Stomach (tissue), 19 donors: ENCODE measurements at places on chromosomes 16 and 17. TPM values are rescaled to one million over a fixed set of nuclear protein-coding genes. Genes with fewer than 3 reads are reported as not detected.

Gene PRSS8
- total RNA-seq, result 22.9 TPM

Gene PYY
- total RNA-seq, result 71.3 TPM

DNA sequence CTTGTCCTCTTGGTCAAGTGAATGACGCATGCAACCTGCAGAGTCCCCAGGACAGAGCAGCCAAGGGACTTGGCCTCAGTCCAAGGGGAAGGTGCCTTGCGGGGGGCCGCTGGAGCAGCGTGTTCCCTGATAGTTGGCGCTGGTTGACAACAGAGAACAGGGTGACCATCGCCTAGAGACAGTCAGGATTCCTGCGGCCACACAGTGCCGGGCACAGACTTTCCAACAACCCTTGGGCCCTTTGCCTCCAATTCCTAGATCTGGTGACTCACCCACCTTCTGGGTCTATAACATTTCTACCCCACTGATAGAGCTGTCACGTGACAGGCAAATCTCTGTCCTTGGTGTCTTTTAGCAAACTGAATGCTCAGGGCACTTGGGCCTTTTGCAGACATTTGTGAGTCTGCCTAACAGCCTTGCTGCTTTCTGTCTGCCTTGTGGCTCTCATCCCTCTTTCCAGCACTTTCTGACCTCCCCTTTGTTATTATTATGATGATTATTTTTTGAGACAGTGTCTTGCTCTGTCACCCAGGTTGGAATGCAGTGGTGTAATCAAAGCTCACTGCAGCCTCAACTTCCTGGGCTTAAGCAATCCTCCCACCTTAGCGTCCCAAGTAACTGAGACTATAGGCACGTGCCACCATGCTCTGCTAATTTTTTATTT, 11.9 kb upstream of the TEDC2 start:
- H3K27me3 ChIP-seq, result no peaks in the 10 kb centered on the region
- H3K27ac ChIP-seq, result no peak overlapping the region
- no peaks in the 10 kb centered on the region for H3K4me1 ChIP-seq
- no peak overlapping the region for H3K4me3 ChIP-seq
- no peak for DNase-seq

DNA sequence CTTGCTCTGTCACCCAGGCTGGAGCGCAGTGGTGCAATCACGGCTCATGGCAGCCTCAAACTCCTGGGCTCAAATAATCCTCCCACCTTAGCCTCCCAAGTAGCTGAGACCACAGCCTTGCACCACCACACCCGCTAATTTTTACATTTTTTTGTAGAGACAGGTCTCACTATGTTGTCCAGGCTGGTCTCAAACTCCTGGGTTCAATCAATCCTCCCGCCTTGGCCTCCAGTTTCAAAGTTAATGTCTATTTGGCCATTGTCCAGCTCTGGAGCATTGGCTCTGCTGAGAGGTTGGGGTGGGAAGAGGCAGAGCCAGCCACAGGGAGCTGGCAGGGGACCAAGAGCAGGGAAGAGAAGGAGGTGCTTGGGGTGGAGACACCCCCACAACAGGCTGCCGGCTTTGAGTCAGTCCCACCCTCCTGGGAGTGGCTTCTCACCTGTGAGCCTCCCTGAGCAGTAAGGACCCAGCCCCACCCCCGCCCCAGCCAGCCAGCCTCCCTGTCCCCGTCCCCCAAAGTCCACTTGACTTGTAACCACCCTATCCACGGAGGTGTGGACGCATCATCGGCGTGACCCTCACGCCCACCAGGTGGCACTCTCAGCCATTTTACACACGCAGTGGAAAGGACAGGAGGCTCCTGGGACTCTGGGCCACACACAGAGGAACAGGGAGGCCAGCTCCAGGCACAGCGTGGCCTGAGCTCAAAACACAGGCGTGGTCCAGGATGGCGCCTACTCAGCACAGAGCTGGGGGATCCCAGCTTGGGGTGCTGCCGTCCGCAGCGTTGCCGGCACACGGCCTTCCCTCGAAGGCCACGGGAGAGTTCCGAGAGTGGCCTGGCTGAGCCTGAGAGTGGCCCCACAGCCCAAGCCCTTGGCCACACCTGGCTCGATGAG, 22.8 kb upstream of the PVALEF start:
- no peaks in the 10 kb centered on the region for H3K27me3 ChIP-seq
- H3K4me3 ChIP-seq, result no peak overlapping the region
- DNase-seq, result peak; percentile 94
- no peaks in the 10 kb centered on the region for H3K36me3 ChIP-seq
- no peak overlapping the region for H3K27ac ChIP-seq

GRCh38 chr16:69711115-69711740, 15.1 kb downstream of the NQO1 start:
- H3K36me3 ChIP-seq, result peaks cover 83% of the 10 kb centered on the region
- H3K4me3 ChIP-seq, result no peak overlapping the region
- peak; percentile 85 for DNase-seq

DNA sequence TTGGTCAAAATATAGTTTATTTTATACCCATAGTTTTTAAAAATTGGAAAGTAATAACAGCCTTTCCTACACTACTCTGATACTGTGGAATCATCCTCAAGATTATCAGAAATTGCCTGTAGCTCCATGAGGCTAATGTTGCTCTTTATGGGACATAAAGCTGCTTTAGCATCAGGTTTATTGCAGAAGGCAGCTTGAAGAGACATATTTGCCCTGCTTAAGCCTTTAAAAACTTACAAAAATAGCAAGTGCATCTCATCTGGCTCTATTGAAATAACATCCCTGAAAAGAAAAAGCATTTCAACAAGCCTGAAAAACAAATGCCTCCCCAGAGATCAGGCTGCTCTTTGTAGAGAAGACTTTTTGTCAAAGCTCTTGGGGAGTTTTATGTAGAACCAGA, 142.9 kb upstream of the MON1B start:
- no peaks in the 10 kb centered on the region for H3K4me1 ChIP-seq
- H3K36me3 ChIP-seq, result no peaks in the 10 kb centered on the region
- no peaks in the 10 kb centered on the region for H3K27me3 ChIP-seq
- no peak overlapping the region for H3K27ac ChIP-seq
- no peak for DNase-seq
- H3K4me3 ChIP-seq, result no peak overlapping the region

GRCh38 chr16:67268136-67268579, 11.2 kb upstream of the PLEKHG4 start:
- H3K36me3 ChIP-seq, result no peaks in the 10 kb centered on the region
- no peak overlapping the region for H3K4me3 ChIP-seq
- no peak overlapping the region for H3K27ac ChIP-seq

DNA sequence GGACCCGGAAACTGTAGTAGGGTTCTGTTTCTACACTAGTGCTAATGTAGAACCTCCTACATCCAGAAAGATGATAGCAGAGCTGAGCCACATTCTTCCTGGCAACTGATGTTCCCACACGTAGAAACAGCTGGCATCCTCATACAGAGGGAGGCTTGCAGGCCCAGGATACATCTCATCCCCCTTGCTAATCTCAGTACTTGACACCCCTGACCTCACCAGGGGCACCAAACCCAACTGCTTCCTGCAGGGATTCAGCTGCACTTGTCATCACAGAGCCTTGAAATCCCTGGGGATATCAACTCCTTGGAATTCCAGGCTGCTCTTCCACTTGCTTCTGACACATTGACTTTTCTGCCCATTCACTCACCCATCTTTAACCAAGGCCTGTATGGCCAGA, 75.2 kb upstream of the HSBP1 start:
- no peak overlapping the region for H3K27ac ChIP-seq
- no peaks in the 10 kb centered on the region for H3K36me3 ChIP-seq
- no peak for DNase-seq

DNA sequence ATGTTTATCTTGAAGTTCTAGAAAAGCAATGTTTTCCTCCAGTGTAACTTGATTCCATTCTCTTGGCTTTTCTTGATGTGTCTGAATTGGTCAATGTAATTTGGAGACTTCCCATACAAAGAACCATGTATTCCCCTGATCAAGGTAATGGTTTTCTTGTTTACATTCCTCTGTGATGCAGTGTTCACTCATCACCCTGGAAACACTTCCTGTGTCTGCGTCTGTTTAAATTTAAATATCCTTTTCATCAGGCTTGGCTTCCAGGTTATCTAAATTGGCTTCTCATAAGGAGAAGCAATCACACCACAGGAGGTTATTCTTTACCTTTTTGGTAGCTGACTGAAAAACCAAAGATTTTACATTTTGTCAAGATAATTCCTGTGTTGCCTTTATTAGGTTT, 237.3 kb upstream of the WSCD1 start:
- no peaks in the 10 kb centered on the region for H3K36me3 ChIP-seq
- H3K4me3 ChIP-seq, result no peak overlapping the region
- H3K27ac ChIP-seq, result no peak overlapping the region
- no peaks in the 10 kb centered on the region for H3K4me1 ChIP-seq
- peak; percentile 31 for DNase-seq
- no peaks in the 10 kb centered on the region for H3K27me3 ChIP-seq

GRCh38 chr17:77646046-77646430, 312.5 kb upstream of the TNRC6C start:
- H3K27me3 ChIP-seq, result no peaks in the 10 kb centered on the region
- H3K36me3 ChIP-seq, result no peaks in the 10 kb centered on the region
- no peaks in the 10 kb centered on the region for H3K4me1 ChIP-seq
- no peak overlapping the region for H3K4me3 ChIP-seq
- DNase-seq, result no peak
